ENCODE measurements at places on chromosomes 7 and 10. TPM values are rescaled to one million over a fixed set of nuclear protein-coding genes. Genes with fewer than 3 reads are reported as not detected.

- no peak for DNase-seq
Observed at GRCh38 chr10:57973451-57973850, 294.2 kb downstream of the IPMK start.

Gene NME8
- not detected for total RNA-seq

Gene ARHGAP21
- total RNA-seq: 20.7 TPM

- DNase-seq: peak; percentile 48
Observed at GRCh38 chr10:99854860-99855259, 72.4 kb downstream of the ABCC2 start.

DNA sequence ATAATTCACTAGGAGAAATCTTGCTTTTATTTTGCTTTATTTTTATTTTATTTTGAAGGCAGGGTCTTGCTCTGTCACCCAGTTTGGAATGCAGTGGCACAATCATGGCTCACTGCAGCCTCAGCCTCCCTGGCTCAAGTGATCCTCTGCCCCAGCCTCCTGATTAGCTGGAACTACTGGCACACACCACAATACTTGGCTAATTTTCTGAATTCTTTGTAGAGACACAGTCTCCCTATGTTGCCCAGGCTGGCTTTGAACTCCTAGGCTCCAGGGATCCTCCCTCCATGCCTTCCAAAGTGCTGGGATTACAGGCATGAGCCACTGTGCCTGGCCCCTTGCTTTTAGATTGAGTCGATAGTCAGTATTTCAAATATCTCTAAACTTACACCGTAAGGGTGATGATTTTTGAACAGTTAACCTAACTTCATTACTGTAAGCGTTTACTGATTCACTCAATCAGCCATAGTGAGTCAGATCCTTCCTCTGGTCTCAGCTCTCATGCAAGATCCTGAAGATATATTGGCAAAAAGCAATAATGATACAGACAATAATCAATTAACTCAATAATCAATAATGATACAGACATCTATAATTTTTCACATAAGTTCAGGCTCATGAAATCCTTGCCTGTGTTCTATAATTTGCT is 239.5 kb downstream of the KIAA1217 start:
- DNase-seq: peak; percentile 39

DNA sequence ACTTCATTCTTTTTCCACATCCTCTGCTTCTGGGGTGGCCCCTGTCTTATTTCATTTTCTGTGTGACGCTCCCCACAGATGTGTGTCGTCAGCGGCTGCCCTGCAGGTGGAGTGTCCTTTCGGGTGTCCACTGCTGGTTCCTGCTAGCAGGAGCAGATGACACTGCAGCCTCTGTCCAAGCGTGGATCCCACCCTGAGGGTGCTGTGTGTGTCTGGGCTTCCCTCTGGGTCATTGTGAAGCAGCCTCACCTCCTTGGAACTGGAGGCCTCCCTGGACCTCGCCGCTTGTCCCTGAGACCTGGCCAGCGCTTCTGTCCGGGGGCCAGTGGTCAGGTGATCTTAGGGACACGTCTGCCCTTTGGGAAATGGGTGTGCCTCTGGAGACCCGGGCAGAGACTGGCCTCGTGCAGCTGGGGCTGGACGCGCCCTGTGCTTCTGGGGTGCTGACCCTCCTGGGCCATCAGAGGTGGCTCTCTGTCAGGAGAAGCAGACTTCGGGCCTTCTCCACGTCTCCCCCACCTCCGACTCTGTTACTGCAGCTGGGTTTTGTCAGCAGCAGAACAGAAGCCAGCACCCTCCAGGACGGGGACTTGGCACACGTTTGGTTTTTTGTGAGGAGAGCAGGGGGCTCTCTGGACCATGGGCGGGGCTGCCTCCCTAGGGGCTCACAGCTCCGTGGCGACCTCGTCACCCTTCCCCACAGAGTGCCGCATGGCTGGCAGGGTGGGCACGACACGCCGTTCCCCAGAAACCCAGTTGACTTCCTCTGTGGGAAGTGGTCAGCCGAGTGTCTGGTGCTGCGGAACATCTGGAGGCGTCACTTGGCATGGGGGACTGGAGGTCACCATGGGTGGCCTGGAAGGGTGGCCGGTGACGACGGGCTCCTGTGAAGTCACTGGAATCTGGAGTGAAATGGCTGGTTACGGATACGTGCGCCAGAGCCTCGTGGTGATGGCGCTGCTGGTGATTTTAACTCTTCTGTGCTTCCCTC is 48.4 kb downstream of the INPP5A start:
- no peak for DNase-seq

DNA sequence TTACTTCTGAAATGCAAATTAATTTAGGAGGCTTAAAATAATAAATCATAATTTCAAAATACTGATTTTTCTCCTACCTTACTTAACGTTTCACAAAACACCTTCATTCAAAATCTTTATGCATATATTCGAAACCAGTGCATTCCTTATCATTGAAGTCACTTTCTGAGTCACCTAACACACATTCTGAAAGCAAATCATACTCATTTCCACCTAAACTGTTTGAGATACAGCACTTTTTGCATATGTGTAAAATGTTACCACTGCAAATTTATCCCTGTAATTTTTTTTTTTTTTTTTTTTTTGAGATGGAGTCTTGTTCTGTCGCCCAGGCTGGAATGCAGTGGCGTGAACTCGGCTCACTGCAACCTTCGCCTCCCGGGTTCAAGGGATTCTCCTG is 15.7 kb downstream of the PPP3CB start:
- peak; percentile 53 for DNase-seq

Gene LEP
- not detected for total RNA-seq

Gene NEUROD6
- not detected for total RNA-seq

DNA sequence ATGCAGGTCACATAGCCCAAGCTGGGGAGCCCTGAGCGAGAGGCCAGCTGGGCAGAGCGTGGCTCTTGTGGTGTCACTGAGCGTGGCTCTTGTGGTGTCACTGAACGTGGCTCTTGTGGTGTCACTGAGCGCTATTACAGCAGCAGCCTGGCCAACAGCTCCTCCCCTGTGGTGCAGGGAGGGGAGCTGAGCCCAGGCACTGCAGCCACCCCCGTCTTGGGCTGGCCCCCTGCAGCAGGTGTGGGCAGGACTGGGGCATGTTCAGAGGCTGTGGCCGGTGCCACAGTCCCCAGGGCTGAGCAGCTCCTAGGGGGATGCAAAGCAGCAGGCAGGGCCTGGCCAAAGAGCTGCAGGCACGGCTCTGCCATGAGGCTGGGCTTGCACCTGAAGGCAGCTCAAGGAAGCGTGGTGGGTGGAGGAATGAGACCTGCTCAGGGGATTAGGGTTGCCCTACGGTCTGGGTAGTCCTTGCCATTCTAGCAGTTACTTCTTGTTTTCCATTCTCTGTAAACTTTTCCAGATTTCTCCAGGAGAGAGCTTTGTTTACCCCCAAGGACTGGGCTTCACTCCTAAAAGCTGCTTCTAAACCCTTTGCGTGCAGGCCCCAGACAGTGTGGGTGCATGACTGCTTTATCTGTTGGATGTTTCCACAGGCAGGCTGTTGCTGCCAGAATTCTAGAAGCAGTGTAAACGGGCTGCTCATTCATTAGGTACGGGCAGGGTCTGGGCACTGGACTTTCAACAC is 29.2 kb downstream of the ZNF783 start:
- DNase-seq: no peak

Gene FUOM
- 0.80 TPM for total RNA-seq

DNA sequence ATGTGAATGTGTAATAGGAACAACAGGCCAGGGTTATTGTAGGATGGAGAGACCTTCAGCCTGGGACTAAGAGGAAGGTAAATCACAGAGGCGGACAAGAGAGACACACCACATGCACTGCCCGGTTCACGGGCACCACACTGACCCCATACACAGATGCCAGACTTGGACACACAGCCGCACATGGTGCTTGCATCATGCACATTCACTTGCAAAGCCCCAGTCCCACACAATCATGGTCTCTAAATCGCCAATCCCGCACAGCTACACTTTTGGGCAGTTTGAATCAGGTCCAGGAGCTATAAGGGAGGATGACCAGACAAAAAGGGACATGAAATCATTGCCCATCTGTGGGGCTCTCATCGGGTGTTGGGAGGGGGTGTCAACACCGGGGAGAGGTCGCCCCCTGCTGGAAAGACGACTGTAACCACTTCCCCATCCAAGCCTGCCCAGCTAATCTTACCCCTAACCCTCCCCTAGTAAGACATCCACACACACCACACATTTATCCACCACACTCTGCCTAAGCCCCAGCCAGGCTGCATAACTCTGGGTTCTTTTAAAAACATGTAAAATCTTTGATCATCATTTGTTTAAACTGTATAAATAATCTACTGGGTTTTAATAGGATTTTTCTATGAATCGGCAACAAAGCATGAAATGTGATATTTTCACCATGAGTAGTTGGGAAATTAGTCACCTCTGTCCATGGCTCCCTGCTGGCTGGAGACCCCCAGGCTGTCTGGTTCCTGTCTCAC is 40.5 kb upstream of the SLF2 start:
- DNase-seq: peak; percentile 75

DNA sequence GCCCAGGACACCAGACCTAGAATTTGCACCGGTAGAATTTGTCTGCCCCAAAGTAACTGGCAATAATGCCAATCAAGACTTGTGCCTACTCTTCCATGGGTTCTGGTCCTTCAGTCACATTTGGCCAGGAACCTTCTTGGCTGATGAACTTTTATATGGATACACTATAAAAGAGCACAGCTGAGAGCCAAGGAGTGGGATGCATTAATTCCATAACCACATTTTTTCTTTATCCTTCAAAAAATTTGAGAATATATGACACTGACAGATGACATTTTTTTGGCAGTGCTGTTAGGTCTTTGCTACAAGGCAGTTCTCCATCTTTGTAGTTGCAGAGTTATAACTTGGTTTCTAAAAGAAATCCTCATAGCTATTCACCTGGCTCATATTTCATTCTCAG is 129.2 kb upstream of the HDAC9 start:
- no peak for DNase-seq

DNA sequence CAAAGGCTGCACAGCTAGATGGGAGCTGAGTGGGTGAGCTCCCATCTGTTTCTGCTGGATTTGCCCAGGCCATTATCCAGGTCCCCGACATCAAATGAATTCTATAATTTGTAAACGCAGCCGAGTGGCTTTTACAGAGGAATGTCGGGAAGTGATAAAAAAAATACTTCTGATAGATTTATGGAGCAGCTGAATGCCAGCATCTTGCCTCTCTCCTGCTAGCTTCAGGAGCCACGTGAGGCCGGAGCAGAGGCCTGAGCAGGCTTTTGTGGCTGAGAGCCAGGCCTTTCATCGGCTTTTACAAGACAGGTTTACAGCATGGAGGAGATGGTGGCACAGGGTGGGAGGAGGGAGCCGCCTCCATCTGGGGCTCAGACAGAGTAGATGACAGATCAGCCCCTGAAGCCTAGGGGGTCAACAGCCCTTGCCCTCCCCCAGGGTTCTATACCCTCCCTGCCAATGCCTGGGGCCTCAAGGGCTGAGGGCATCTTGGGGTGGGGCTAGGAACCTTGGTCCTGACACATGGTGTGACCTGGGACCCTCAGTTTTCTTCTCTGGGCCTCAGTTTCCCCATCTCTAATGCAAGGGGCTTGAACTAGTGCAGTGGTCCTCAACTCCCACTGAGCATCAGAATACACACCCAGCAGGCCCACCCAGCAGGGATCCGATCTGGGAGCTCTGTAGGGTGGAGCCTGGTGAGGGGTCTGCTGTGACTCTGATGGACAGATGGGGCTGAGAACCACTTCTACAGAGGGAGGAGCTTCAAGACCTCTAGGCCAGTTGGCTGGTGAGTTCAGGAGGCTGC is 44.2 kb upstream of the PCBD1 start:
- DNase-seq: no peak

DNA sequence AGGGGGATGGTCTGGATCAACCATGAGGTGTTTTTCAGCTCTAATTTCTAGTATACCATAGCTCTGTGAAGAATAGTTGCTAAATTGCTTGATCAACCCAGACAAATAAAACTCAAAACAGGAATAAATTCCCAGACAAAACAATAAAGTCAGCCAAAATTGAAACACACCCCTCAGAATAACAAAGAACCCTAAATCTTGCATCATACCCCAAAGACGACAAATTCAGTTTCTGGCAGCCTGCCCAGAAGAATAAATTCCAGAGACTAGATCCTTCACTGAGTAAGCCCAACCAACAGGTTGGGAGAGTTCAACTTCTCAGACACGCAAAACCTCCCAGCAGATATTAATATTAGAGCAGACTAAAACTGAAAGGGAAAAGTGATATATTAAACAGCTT is 11.2 kb upstream of the SEM1 start:
- DNase-seq: no peak

DNA sequence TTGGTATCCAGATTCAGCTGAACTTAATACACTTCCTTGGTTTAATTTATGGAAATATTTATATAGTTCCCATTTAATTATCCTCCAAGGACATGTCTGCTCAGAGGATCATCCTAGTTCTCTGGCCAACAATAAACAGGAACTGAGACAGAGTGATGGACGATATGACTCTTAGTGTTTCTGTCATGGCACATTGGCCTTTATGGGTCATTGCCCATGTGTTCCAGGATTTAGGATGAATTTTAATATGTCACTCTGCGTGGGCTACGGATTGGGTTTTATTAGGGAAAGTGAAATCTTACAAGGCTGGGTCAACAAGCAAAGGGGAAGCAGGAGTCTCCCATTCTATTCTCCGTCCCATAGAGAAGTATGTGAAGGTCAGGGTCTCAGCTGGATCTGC is 18.8 kb upstream of the TNPO3 start:
- no peak for DNase-seq

Gene C7orf25
- 18.3 TPM for total RNA-seq

DNA sequence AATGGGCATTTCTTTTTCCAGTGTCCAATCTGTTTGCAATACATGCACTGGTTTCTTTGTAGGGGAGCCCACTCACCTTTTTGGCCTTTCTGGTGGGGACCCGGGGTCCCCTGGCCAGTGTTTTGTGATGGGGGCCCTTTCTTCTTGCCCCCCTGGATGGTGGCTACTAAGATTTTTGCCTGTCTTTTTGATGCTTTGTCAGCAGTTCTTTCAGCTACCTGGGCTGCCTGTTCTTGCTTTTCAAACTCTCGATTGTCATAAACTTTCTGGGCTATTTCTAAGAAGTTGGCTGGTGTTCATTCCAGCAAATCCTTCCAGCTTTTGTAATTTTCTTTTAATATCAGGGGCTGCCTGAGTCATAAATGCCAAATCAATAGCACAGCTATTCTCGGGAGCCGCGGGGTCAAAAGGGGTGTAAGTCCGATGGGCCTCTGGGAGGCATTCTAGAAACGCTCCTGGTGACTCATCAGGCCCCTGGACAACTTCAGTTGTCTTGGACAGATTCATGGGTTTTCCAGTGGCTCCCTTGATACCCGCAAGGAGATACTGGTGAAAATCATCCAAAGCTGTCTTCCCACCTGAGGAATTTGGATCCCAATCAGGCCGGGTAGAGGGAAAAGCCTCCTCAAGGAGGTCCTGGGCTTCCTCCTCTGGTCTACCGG is 79.0 kb downstream of the PRR15 start:
- DNase-seq: no peak

Gene LGI1
- total RNA-seq: not detected

GRCh38 chr7:16083931-16084330 is 337.4 kb downstream of the CRPPA start:
- DNase-seq: no peak

Gene SFTPA1
- not detected for total RNA-seq

Gene IFIT1B
- not detected for total RNA-seq

- DNase-seq: no peak
Observed at GRCh38 chr7:47520406-47520805, 61.5 kb downstream of the TNS3 start.

- no peak for DNase-seq
Observed at GRCh38 chr10:109259293-109259692, 664.0 kb downstream of the XPNPEP1 start.

- DNase-seq: peak; percentile 26
Observed at GRCh38 chr10:78211561-78212051, 177.9 kb downstream of the RPS24 start.

- no peak for DNase-seq
Observed at GRCh38 chr7:127733986-127734385, 82.0 kb downstream of the SND1 start.

GRCh38 chr10:45034301-45034700 is 33.6 kb downstream of the ZNF22 start:
- DNase-seq: peak; percentile 1
